ENCODE measurements at places on chromosomes 13 and 19.

DNA sequence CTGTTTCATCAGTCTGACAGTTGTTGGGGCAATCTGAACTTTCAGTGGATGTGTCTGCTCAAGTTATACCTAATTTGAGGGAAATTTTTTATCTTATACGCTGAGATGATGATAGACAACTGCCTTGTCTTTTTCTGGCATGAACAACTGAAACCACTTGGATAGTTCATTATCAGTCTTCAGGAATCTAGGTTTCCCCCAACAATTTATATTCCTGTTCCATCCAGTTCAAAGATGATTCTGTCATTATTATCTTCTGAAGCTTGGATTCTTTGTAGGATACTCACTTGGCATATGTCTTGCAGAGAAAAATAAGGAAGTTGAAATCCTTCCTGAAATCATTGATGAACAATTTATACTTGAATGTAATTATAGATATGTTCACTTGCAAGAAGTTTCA lies 193.7 kb downstream of the LMO7 start:
- DNase-seq, result no peak

- no peak for DNase-seq
Measured at GRCh38 chr19:15022752-15023151, 26.5 kb upstream of the CASP14 start.

DNA sequence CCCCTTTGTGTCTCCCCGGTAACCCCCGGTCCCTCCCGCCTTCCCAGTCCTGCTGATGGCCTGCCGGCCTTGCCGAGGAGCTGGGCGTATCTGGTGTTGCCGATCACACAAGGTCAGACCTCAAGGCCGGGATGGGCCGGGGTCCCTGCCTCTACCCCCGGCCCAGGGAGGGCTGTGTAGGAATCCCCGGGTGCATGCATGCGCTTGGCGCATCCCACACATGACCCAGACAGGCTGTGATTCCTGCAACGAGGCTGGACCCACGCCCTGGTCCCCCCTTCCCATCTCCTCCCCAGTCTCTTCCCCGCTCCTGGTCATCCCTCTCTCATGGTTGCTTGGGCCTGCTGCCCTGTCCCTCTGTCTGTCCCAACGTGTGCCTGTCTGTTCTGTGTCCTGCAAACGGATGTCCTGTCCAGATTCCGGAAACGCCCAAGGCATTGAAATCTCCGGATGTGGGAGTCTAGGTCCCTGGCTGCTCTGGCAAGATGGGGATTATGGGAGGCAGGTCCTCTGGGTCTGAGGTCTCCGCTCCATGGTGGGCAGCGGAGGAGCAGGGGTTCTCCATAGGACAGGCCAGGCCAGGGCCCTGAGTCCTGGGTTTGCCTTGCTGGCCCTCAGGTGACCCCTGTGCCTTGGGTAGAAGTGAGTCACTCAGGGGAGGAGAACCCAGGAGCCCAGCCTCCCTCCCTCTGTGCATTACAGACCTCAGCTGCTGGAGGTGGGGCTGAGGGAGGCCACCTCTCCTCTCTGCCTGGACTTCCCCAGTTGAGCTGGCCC lies 1.6 kb downstream of the PKN1 start:
- peak; percentile 54 for DNase-seq

DNA sequence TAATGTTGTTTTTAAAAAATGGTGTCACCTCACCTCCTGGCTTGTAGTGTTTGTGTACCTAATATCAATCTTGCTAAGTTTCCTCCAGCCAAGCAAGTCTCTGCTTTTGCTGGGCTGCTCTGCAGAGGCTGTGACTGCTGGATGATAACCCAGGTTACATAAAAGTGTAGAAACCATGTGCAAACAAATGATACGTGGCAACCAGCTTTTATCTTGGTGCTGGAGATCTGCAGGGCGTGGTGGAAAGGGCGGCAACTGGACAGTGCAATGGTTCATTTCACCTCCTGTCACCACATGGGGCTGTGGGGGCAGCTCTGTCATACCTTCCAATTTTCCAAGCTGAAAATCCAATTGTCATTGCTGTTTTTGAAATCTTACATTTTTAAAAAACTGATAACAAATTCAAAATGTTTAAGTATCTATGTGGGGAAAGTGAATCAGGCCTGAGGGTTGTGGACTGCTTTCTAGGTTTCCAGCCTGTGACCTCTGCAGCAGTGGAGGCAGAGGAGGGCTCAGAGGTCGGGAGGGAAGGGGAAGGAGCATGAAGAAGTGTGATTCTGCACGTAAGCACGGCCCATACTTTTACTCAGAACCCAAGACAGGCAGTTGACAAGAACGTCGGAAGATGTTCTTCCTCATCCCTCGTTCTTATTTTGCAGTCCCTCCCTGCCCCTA lies 9.7 kb downstream of the GPR42 start:
- no peak for DNase-seq

GRCh38 chr13:27830010-27830409 lies 37.7 kb downstream of the GSX1 start:
- peak; percentile 20 for DNase-seq

DNA sequence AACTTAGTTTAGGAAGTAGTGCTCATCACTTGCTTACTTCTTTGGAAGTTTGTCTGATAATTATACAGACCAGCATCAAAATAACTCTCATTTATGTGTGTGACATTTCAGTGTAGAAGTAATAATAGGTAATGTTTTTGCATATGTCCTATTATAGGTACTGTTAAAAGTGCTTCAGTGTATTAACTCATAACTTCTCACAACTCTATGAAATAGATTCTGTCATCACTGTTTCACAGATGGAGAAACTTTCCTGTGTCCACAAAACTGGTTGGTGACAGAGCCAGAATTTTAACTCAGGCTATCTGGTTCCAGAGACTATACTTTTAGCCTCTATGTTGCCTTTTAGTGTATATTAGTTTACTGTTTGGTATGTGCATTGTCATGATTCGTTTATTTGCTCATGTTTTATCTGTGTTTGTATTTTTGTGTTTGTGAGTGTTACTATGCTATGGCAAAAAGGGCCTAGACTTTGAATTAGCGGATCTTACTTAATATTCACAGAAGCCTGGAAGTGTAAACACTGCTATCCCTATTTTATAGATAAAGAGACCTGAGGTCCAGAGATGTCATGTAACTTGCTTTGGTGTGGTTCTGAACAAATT lies 12.7 kb downstream of the LPAR6 start:
- no peak for DNase-seq

DNA sequence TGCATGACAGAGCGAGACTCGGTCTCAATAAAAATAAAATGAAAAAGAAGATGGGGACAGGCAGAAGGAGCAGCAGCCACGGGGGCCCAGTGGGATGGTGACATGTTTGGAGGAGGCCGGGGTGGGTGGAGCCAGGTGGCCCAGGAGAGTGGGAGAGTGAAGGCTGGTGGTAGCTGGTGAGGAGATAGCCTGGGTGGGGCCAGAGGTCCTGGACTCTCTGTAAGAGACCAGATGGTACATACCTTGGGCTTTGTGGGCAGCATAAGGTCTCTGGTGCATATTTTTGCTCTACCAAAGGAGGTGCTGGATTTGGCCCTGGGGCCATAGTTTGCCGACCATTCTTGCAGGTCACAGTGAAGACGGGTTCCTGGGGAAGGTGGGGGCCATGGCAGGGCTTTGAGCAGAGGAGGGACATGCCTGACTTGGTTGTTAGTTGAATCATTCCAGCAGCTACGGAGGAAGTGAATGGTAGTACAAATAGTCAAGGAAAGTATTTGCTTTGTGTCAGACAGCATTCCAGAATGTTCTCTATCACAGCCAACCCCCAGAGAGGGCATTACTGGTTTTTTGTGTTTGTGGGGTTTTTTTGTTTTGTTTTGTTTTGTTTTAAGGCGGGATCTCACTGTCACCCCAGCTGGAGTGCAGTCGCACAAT lies 69.1 kb downstream of the ARHGEF18 start:
- DNase-seq, result no peak

GRCh38 chr19:12485052-12485416 lies 418 bp upstream of the ZNF709 start:
- DNase-seq, result peak; percentile 11

DNA sequence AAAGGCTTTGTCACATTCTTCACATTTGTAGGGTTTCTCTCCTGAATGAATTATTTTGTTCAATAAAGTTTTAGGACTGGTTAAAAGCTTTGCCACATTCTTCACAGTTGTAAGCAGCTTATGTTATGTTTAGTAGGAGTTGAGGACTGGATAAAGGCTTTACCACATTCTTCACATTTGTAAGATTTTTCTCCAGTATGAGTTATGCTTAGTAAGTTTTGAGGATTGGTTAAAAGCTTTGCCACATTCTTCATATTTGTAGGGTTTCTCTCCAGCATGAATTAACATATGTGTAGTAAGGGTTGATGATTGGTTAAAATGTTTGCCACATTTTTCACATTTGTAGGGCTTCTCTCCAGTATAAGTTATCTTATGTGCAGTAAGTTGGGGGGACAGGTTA lies 79.9 kb downstream of the ZNF431 start:
- DNase-seq, result no peak

GRCh38 chr19:16668176-16668575 lies 7.2 kb downstream of the TMEM38A start:
- DNase-seq, result no peak

DNA sequence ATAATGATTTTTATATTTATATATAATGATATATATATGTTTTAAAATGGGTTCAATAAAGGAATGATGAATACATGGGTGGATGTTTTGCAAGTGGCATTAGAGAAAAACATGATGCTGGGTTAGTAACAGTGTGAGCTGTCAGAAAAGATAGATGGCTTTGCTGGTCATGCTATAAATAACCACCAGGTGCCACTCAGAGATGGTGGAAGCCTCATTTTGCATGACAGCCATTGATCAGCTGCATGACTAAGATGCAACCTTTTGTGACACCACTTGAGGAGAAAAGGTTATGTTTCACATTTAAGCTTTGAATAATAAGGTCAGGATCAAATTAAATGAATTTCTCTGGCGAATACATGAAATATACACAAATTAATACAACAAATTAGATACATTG lies 737.7 kb downstream of the PCDH9 start:
- DNase-seq, result no peak

DNA sequence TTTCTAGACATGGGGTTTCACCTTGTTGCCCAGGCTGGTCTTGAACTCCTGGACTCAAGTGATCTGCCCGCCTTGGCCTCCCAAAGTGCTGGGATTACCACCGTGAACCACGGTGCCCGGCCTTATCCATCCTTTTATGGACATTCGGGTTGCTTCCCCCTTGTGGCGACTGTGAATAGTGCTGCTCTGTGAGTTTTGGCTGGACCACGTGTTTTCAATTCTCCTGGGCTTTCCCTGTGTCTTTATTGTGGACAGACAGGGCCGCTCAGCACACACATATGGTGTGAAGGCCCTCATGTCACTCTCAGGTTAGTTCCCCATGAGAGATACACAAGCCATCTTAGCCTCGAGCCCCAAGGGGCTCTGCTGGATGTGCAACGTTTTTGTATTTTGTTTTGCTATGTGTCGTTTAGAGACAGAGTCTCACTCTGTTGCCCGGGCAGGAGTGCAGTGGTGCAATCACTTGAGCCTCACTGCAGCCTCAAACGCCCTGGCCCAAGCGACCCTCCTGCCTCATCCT lies 40.5 kb downstream of the MAU2 start:
- peak; percentile 78 for DNase-seq

DNA sequence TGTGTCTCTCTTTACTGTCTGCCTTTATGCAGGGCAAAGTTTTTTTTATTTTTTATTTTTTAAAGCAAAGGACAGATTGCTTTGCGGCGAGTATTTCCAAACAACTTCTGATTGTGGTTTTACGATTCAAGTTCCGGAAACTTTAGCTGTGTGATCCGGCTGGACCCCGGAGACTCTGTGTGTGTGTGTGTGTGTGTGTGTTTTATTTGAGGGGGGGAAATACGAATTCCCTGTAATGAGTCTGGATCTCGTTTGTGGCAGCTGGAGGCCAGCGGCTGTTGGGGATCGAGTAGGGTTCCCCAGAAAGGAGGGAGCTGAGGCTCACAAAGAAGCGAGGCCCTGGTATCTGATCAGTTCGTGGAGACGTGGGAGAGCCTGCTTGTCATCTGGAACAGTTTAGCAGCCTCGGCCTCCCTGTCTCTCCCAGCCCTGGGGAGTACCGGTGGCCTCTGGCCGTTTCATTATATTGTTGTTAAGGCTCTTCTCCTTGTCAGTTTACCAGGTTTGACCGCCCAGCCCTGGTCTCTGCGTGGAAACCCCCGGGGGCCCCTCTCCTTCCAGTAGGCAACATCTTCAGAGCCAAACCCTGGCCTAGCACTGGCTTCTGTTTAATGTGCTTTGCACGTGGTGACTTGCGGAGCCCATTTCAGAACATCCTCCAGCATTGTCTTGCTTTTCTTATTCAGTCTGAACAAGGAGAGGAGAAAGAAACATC lies 1.3 kb downstream of the FARP1 start:
- no peak for DNase-seq

- DNase-seq, result no peak
Measured at GRCh38 chr13:41231786-41232185, 31.6 kb downstream of the MTRF1 start.

DNA sequence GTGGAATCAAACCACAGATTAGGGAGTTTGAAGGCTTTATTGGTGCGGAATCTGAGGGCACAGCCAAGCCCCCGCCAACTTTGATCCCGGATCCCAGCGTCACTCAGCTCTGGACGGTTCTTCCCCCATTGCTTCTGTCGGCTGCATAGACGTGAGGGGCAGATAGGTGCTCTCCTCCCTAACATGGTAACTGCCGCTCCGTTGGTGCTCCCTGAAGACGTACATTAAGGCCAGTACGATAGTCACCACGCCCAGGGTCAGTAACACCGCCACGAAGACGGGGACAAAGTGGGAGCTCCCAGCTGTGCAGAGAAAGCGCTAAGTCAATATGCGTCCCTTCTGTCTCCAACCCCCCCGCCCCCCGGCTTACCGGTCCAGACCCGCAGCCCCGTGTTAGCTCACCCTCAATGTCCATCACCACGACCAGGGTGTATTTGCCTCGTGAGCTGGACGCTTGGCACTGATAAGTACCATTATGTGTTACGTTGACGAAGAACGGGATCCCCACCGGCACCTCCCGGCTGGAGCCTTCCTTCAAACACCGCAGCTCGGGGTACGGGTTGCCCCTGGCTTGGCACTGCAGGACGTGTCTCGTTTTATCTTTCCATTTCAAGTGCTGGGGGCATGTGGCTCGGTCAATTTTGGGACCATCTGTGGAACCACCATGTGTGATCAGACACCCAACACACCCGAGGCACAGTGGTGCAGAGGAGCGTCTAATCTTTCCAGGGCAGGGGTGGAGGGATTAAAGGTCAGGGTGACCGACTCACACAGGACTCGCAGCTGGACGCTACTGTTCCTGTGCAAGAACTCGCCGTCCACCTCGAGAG lies 644 bp upstream of the RAVER1 start:
- no peak for DNase-seq
